ENCODE measurements at places on chromosomes 2 and 18.

GRCh38 chr18:57648414-57648813, 26.8 kb upstream of the NARS1 start:
- no peak for DNase-seq

DNA sequence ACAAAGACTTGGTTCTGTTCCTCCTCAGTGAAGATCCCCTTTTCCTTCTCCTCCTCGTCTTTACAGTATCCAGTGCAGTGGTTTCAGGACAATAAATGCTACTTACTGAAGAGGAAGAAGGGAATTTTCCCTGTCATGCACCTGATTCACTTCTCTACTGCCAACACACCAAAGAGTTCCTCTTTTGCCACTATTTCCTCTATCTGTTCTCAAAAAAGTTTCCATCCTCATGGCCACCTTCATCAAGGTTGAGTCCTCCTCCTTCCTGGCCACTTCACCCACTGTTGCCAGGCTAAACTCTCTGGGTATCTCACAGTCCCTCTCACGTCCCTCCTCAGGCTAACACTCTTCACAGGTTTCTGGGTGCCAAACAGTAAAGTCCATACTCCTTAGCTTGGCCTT, 41.7 kb downstream of the PLEKHM3 start:
- no peak for DNase-seq

- DNase-seq: no peak
These were observed 101.1 kb upstream of the GLI2 start for GRCh38 chr2:120634533-120634932.

GRCh38 chr18:76476665-76477561, 18.1 kb downstream of the ZNF516 start:
- DNase-seq: no peak

- no peak for DNase-seq
These were observed at the start of gene ST6GAL2 for GRCh38 chr2:106885971-106886915. ST6GAL2 (minus strand) TSS chr2:106886167; CDS start chr2:106843977, 42,190 bp downstream.

GRCh38 chr18:12307701-12308385, at the start of gene TUBB6:
TUBB6 (plus strand) TSS chr18:12308241; CDS start chr18:12308293, 52 bp downstream.
- DNase-seq: no peak

- DNase-seq: peak; percentile 53
These were observed 30.2 kb upstream of the SSB start for GRCh38 chr2:169768262-169768995.

- no peak for DNase-seq
These were observed 384.1 kb downstream of the ERBB4 start for GRCh38 chr2:212154477-212154878.

DNA sequence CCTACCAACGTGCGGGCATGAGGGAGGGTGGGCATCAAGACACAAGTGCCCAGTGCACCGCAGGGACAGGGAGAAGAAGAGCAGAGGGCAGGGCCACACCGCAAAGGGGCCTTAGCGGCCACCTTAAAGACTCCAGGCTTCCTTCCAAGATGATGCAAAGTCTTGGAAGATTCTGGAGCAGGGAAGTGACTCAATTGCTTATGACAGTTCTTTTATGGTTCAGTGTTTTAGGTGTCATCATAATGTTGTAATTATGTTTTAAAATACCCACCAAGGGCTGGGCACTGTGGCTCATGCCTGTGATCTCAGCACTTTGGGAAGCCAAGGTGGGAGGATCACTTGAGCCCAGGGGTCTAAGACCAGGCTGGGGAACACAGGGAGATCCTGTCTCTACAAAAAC, 44.5 kb upstream of the SEMA4C start:
- no peak for DNase-seq

DNA sequence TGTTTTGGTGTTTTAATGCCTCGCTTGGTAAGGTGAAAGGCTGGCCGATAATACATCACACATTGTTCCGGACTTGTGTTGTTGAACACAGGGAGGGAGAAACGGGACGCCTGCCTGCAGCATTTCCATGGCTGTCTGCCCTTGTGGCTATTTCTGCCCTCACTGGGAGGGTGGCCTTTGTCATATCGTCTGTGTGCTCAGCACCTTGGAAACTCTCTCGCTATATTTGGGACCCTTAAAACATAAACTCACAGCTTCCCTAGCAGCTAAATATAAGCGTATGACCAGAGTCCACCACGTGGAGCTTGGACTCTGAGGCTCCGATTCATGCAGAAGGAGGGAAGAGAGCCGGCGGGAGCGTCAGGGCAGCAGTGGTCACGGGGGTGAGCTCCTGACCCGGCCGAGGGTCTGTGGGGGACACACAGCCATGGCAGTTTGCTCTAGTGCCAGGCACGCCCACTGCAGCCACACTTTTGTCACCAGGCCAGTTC, 111.7 kb downstream of the SH3BP4 start:
- DNase-seq: no peak

DNA sequence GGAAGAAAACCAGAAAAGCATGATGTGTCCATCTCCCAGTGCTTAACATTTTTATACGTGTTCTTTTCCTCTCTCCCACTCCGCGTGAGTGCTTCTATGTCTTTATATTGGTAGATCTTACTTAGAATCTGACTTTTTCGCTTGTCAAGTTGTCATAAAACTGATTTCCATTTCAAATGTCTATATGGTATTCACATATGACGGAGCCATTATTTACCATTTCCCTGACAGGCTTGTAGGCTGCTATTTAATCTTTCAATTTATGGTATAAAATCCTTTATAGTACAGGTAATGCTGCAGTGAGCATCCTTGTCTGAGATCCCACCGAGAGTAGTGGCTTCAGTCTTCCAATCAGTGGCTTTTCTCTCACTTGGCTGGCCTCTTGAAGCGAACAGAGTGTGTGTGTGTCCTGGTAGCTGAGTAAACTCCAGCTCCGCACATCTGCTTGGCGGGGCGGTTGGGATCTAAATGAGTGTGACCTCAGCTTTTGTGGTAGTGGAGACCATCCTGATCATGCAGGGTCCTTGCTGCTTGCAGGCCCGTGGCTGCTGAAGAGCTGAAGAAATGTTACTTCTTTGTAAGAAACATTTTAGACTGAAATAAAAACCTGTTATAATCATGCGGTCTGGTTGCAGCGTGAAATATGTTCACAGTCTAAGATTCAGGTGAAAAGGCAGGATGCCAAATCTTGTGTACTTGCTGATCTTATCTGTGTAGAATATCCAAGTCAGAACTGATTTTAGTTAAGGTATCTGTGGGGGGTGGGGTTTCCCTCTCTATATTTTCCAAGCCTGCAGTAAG, 40.2 kb downstream of the INPP4A start:
- DNase-seq: peak; percentile 36

DNA sequence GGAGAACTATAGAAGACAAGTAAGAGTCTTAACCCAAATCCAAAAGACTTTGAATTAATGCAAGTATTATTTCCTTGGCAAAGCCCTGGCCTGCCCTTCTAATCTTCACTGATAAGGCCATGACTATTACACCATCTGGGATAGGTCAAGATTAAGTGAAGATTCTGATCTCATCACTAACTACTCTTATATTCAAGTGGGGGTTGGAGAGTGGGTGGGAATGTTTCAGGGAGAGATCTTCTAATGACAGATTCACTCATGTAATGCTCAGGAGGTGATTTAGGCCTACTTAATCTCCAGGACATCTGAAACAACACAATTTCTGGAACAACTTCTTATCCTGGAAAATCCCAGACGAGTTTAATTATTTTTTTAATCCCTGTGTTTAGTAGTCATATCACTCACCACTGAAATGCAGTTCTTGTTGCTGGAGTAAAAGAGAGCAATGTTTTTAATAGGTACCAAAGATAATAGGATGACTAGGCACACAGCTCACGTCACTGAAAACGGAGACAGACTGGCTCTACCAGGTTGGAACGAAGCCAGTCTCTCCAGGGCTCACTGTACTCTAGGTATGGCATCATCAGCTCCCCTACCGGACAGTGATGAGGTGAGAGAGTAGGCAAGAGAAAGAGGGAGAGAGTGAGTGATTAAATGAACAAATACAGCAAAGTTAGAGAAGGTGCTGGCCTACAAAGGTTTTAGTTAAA, 133.1 kb downstream of the NCKAP5 start:
- no peak for DNase-seq

GRCh38 chr18:8153887-8154583, 455.2 kb upstream of the RAB12 start:
- no peak for DNase-seq

DNA sequence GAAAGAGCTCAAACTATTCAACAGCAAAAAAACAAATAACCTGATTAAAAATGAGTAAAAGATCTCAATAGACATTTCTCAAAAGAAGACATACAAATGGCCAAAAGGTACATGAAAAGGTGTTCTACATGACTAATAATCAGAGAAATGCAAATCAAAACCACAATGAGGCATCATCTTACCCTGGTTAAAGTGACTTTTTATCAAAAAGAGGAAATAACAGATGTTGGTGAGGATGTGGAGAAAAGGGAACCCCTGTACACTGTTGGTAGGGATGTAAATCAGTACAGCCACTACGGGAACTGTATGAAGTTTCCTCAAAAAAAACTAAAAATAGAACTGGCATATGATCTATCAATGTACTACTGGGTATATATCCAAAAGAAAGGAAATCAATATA, 39.8 kb upstream of the TMEM163 start:
- no peak for DNase-seq

DNA sequence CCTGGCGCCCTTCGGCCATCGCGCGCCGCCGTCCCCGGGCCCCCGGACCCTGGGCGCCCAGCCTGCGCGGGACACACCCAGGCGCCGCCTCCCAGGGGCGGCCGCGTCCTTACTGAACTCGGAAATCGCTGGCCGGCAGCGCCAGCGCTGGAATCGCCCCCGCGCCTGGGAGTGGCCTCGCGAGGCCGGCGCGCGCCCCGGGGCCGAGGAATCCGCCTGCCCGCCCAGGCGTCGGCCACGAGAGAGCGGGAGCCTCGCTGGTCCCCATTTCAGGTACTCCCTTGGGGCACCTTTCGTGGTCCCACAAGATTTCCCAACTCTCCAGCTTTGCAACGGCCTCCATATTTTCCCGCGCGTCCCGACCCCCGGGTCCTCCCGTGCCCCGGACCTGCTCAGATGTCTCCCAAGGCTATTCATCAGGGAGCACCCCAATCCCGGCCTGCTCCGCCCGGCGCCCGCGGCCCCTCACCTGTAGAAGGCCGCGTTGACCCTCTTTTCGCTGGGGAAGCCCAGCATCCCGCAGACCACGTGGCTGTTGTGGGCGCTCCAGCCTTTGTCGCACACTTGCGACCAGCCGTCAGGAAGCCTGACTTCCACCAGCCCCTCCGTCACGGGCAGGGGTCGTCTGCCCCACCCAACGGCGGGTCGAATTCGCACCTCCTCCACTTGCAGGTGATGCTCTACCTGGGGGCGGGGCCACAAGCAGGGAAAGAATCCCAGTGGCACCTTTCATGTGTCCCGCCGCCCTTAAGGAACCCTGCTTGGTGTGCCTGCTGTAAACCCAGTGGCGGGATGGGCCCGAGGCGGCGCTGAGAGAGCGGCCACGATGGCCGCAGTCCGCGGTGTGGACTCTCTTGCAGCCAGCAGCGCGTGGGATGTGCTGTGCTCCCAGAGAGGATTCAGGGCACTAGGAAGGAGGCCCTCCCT, 4.6 kb downstream of the LOXL3 start:
- DNase-seq: no peak

- peak; percentile 35 for DNase-seq
These were observed 49.8 kb downstream of the CAB39 start for GRCh38 chr2:230762317-230762896.

- no peak for DNase-seq
These were observed 60.6 kb downstream of the SEMA4F start for GRCh38 chr2:74714691-74715080.

DNA sequence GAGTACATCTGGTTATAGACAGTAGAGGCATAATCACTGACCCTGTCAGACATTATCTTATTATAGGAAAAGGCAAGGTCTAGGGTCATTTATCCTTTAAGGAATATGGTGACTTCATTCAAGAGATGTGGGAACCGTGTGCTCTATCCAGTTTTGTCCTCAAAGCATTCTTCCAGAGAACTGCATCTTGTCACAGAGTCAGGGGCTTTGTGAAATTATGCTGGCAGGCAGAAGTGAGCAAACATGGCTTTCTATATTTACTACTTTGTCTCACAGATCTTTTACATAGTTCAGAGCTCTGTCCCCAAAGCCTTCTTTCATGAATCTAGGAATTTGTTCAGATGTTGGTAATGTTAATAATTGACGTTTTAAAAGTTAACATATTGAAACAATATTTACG, 177.4 kb downstream of the ASXL3 start:
- no peak for DNase-seq

GRCh38 chr2:27911458-27912210, 21.1 kb downstream of the BABAM2 start:
- no peak for DNase-seq

GRCh38 chr2:140589273-140589672, 1541.5 kb downstream of the LRP1B start:
- no peak for DNase-seq

DNA sequence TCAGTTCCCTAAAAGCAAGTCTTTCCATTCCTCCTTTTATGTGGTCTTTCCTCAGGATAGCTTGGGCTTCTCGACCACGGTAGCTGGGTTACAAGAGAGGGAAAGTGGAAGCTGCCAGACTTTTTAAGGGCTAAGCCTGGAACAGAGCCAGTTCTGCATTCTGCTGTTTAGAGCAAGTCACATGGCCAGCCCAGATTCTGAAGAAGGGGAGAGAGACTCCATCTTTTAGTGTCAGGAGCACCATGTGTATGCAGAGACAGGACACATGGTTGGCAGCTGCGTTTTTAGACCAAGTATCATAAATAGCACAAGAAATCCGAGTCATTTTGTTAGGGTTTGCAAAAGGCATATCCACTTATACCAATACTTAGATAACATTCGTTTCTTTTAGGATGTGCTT, 4.7 kb downstream of the HMSD start:
- DNase-seq: no peak

- DNase-seq: no peak
These were observed 10.8 kb upstream of the LYPD6B start for GRCh38 chr2:149027590-149028250.

- no peak for DNase-seq
These were observed 34.0 kb downstream of the AQP12A start for GRCh38 chr2:240725671-240726070.

GRCh38 chr2:74474481-74474880, 2.0 kb upstream of the MRPL53 start:
- DNase-seq: no peak

GRCh38 chr18:35045806-35046205, 4.6 kb downstream of the MAPRE2 start:
- DNase-seq: no peak

GRCh38 chr2:64330281-64331113, 123.5 kb upstream of the LGALSL start:
- DNase-seq: peak; percentile 82

GRCh38 chr2:156333951-156334495, 1.5 kb upstream of the NR4A2 start:
- DNase-seq: peak; percentile 49

- DNase-seq: no peak
These were observed 46.2 kb downstream of the CAB39 start for GRCh38 chr2:230758566-230759480.

GRCh38 chr18:48949050-48949605, 1.6 kb downstream of the SMAD7 start:
- peak; percentile 70 for DNase-seq

GRCh38 chr2:188244383-188244782, 47.3 kb upstream of the GULP1 start:
- DNase-seq: no peak

- DNase-seq: no peak
These were observed 295.1 kb downstream of the CNTNAP5 start for GRCh38 chr2:124320051-124320688.

Measured in CD4-positive, alpha-beta T cell treated with Interleukin-10 for 1 hour (primary cell).